Tongue (tissue), 3 donors: ENCODE measurements at places on chromosomes 7 and 10. TPM values are rescaled to one million over a fixed set of nuclear protein-coding genes. Genes with fewer than 3 reads are reported as not detected.

DNA sequence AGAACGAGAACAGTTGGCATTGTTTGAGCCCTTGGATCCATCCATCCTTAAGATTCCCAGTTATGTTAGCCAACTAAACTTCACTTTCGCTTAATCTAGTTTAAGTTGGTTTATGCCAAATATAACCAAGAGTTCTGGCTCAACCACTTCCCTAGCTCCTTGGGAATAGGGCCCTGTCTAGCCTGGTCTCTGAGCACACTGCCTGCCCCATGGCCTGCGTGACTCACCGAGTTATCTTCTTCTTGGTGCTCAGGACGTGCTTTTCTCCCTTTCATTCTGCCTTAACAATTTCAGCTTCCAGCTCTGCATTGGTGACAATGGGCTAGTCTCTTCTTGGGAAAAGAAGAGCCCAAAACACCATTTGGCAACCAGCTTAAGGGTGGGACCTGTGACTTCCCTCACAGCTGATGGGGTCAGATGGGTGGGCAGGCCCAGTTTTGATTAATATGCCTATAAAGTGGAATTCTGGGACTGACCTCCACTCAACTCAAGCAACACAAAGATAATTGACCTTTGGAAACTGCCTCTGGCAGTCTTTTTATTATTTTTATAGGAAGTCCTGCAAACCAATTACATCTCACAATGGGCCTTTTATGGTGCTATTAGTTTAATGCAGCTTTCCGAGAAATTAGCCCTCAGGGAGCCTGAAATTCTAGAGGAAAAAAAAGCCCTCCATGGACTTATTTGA is 126.4 kb downstream of the CFAP58 start:
- no peak for DNase-seq

DNA sequence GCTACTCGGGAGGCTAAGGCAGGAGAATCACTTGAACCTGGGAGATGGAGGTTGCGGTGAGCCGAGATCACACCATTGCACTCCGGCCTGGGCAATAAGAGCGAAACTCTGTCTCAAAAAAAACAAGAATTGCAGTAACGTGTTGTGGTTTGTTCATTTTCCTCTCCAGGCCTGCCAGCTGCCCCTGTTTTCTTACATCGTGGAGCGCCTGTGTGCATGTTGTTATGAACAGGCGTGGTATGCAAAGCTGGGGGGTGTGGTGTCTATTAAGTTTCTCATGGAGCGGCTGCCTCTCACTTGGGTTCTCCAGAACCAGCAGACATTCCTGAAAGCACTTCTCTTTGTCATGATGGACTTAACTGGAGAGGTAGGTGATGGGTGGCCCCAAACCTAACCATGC is 52.1 kb downstream of the TRRAP start:
- DNase-seq: no peak

GRCh38 chr10:128339753-128340152 is 213.5 kb upstream of the MKI67 start:
- peak; percentile 73 for DNase-seq

GRCh38 chr10:21499701-21500577 is 25.5 kb downstream of the SKIDA1 start:
- DNase-seq: peak; percentile 75

GRCh38 chr10:18437486-18437885 is 213.9 kb downstream of the NSUN6 start:
- no peak for DNase-seq

- no peak for DNase-seq
These were observed 62.5 kb upstream of the TOMM7 start for GRCh38 chr7:22884911-22885788.

DNA sequence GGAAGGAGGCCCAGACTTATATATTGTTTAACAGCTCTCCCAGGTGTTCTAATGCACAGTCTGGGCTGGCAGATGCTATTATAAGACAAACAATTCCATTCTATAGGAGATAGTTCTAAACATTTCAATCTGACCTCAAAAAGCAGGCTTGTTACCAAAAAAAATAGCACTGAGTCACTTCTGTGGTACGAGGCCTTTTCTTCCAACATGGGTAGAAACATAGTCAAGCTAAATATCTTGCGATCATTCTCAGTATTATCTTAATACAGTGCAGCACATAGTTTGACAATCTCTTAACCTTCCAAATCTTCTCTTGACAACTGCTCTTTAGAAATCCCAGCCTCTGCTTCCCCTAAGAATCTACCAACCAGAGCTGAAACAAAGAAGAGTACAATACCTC is 46.6 kb upstream of the MKX start:
- DNase-seq: no peak

DNA sequence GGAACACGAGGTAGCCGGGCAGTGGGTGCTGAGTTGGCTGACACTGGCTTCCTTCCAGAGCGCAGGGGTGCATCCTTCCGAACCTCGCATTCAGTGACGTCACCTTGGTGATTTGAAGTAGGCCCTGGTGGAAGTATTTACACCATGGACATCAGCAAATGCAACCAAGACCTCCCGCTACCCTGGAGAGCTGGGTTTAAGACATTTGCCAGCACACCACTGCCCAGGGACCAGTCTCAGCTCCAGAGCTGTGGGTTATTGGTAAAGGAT is 106.4 kb upstream of the GPR26 start:
- DNase-seq: no peak

SLC18A3 gene
- 0.31 TPM for total RNA-seq

TMEM176B gene
- total RNA-seq: 27.5 TPM

GJD4 gene
- total RNA-seq: 0.21 TPM

AGMO gene
- total RNA-seq: 0.41 TPM

CALCR gene
- total RNA-seq: 7.0 TPM

C7orf33 gene
- total RNA-seq: not detected
